CD4-positive, CD25-positive, alpha-beta regulatory T cell (primary cell): ENCODE measurements at places on chromosomes 12 and 14. TPM values are rescaled to one million over a fixed set of nuclear protein-coding genes. Genes with fewer than 3 reads are reported as not detected.

CLEC9A gene
- total RNA-seq, result not detected

IRAK4 gene
- total RNA-seq, result 56.7 TPM

MYO1A gene
- 0.32 TPM for total RNA-seq

RBP5 gene
- total RNA-seq, result not detected

TMEM116 gene
- 20.2 TPM for total RNA-seq

PTPRO gene
- 0.94 TPM for total RNA-seq

LRRC43 gene
- not detected for total RNA-seq

ARHGDIB gene
- 1,263 TPM for total RNA-seq

WNT5B gene
- not detected for total RNA-seq

ACYP1 gene
- 21.9 TPM for total RNA-seq
